Skin of body (tissue), 3 donors: ENCODE measurements at places on chromosomes 3 and 15. TPM values are rescaled to one million over a fixed set of nuclear protein-coding genes. Genes with fewer than 3 reads are reported as not detected.

- DNase-seq, result no peak
These were observed 79.7 kb upstream of the RASGRF1 start for GRCh38 chr15:79170256-79170664.

DNA sequence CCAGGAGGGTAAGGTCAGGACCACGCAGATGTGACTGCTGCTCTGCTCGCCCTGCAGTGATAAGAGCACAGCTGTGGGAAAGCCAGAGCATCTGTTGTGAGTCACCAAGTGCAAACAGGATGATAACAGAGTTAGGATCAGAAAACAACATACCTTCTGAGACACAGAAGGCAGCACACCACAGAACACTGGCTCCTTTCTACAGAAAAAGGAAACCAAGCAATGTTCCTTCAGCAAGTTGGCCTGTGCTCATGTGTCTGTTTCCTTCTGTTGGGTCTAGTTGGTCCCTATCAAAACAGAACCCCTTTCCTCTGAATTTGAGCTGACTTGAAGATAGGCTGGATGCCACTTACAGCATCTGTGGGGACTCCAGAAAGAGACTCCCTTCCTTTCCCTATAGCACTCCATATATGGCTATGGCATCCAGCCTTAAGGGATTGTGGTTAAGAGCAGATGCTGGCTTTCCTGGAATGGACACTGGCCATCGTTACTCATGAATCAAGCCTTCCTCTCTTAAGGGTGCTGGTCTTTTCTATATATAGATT is 440.7 kb upstream of the THBS1 start:
- no peak for DNase-seq

Gene SLC51B
- not detected for total RNA-seq

Gene BLM
- 6.3 TPM for total RNA-seq

Gene SLC9C1
- 0.89 TPM for total RNA-seq
